ENCODE measurements at places on chromosomes 12 and 14.

DNA sequence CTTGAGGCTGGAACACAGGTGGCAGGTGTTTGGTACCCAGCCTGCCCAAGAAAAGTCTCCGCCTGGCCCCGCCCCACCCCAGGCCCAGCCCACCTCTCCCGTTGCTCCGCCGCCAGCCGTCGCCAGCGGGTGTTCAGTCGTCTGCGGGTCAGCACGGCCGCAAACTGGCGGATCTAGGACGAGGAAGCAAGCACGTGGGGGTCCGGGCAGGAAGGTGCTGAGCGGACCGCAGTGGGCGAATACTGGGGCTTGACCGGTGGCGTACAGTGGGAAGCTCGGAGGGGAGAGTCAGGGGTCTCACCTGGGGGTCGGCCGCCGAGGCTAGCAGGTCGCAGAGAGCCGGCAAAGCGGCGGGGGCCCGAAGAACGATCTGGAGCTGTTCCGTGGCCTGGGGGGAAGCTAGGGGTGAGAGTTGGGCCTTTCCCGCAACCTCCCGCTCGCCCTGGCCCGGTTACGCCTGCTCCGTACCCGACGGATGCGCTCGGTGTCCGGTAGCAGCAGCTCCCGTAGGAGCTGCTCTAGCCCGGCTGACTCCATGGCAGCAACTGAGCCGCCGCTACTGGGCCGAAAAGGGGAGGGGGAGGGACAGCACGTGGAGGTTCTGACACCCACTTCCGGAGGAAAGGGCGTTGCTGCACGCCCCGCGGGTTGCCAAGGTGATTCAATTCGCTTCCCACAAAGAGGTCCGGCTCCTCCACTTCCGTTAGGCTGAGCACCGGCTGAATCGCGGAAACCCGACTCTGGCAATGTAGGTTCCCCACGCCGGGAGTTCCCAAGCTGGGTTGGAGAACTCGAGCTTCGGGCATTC is at the start of gene IPO4:
Gene IPO4 (minus strand): TSS at position 566 of the 808 bp plus-strand sequence. CDS start 29 bp downstream, at position 537.
- peak; percentile 98 for DNase-seq

DNA sequence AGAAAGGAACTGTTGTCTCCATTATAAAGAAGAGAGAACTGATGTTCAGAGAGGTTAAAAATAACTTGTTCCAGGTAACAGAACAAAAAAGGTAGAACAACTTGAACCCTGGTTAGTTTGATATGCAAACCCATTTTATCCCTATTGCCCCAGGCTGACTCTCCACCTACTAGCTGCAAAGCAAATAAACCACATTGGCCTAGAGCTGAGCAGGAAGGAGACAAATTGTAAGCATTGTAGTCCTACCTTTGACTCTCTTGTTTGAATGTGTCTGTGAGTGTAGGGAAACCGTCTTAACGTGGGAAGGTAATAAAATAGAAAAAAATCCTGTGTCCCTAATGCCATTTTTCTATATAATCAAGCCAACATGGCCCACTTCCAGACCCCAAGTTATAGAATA is 126.4 kb downstream of the CCER1 start:
- no peak for DNase-seq

- DNase-seq: no peak
Observed at GRCh38 chr12:88409257-88409656, 171.0 kb downstream of the KITLG start.

DNA sequence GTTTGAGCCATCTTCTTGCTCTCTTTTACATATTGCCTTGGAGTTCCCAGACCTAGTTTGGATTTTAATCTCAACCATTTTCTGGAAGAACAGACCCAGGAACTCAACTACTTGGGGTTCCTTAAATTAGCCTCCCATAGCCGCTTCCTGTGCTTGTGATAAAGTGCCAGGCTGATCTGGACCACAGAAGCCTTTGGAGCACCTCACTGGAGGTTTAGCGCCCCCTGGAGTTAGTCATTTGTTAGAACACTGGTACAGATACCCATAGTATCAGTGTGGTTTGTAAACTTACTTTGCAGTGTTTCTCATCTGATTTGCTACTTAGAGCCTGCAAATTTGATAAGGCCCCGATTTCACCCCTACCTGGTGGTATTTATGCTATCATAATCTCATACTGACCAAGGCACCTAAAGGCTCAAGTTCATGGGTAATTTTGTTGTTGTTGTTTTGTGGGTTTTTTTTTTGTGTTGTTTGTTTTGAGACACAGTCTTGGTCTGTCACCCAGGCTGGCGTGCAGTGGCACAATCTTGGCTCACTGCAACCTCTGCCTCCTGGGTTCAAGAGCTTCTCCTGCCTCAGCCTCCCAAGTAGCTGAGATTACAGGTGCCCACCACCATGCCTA is 3.7 kb downstream of the UNC119B start:
- DNase-seq: peak; percentile 73

- DNase-seq: no peak
Observed at GRCh38 chr12:56198836-56199235, 9.6 kb upstream of the SMARCC2 start.

DNA sequence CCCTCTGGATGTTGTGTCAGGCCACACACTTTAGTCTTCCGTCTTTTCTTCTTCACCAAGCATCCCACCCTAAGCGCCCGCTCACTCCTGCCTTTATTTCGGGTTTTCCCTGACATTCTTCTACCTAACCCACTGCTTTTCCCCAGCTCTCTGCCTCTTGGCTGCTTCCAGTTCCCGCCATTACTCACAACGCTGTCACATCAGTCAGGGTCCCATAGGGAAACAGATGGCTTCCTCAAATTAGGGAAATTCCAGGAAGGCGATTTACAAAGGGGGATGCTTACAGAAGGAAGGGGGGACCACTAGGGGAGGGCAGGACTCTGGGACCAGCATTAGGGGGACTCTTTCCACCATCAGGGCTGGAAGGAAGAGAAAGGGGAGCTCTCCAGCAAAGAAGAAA is 9.2 kb upstream of the PPP1R13B start:
- no peak for DNase-seq

- DNase-seq: peak; percentile 27
Observed at GRCh38 chr14:53180272-53181221, 27.4 kb upstream of the DDHD1 start.

DNA sequence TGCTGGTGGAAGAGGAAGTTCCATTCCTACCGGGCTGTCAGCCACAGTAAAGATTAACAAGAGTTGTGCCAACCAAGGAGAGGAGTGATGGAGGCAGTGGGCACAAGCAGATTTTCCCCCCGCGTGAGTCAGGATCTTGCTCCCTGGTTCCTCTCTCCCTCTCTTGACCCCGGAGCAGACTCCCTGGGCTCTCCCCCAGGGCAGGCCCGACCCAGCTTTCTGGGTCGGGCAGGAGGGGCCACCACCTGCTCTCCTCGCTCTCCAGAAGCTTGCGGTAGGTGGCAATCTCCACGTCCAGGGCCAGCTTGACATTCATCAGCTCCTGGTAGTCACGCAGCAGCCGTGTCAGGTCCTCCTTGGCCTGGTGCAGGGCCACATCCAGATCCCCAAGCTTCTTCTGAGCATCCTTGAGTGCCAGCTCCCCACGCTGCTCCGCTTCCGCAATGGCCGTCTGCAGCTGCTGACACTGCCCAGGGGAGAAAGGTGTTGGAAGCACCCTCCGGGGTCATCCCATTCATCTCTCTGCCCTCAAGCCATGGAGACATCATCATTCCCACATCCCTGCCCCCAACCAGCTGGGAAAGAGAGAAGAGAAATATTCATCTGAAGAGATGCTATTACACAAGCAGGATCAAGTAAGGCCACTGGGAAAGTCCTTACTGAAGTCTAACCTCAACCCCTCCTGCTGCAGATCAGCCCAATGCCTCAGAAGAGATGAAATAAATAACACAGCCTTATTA is 9.0 kb upstream of the KRT4 start:
- no peak for DNase-seq

GRCh38 chr14:49971156-49972130 is 78.6 kb downstream of the ARF6 start:
- DNase-seq: no peak
